Activated B cell treated with CpG ODN at 0.5 μM for 24 hours (primary cell): ENCODE measurements at places on chromosomes 4 and X.

GRCh38 chrX:41353985-41354384 lies 20.0 kb downstream of the DDX3X start:
- no peak for DNase-seq

DNA sequence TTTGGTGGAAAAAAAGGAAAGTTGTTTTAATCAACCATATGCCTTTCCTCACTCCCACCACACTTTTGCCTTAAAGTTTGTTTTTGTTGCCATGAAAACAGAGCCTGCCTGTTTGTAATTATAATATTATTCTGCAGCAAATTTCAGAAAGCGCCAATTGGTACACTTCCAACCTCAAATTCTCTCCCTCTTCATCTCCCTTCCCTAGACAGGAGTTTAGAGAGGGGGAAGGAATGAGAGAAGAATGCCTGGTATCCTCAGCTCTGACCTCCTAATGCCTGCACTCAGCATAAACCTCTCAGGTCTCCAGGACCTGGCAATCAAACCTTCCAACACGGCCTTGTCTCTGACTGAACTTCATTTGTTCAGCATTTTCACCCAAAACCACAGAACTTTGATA lies 138.4 kb upstream of the HCCS start:
- no peak for DNase-seq

- DNase-seq: no peak
Measured at GRCh38 chr4:165402375-165402774, 23.6 kb downstream of the CPE start.

- no peak for DNase-seq
Measured at GRCh38 chr4:144716778-144717177, 70.8 kb downstream of the HHIP start.

GRCh38 chr4:110788302-110788701 lies 165.4 kb upstream of the PITX2 start:
- DNase-seq: no peak

DNA sequence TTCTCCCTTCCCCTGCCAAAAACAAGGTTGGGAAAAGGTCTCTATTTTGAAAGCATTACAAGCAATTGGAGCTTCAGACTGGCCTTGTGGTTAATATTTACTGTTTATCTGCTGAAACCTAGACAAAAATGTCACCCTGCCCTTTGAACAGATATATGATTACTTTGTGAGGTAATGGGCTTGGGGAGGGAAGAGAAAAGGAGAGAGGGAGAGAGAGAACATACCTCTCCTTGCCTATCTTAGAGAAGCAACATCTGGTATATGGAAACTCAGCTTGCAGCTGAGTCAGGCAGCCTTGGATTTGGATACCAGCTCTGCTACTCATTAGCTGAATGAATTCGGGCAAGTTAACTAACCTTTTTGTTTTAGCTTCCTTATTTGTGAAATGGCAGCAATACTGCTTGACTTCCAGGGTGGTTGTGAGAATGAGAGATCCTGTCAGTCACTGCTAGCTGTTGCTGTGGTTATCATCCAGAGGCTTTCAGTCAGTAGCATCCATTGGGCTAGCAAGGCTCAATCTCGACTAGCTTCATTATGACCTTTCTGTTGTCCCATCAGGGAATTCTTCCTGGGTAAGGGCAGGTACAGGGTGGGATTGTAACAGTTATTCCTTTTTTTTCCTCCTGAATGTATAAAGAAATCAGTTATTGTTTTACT lies 41.1 kb downstream of the ZFX start:
- DNase-seq: no peak

GRCh38 chr4:33349376-33349775 lies 2629.2 kb downstream of the PCDH7 start:
- no peak for DNase-seq
